Stimulated activated CD4-positive, alpha-beta T cell treated with anti-CD3 and anti-CD28 coated beads, Interleukin-15, amount 100 ng/mL, for 1 hour (primary cell): ENCODE measurements at places on chromosomes 7 and 10.

- no peak for DNase-seq
Measured at GRCh38 chr10:33039181-33039580, 81.2 kb upstream of the ITGB1 start.

GRCh38 chr7:106166651-106167342 is 54.7 kb upstream of the SYPL1 start:
- no peak for DNase-seq

DNA sequence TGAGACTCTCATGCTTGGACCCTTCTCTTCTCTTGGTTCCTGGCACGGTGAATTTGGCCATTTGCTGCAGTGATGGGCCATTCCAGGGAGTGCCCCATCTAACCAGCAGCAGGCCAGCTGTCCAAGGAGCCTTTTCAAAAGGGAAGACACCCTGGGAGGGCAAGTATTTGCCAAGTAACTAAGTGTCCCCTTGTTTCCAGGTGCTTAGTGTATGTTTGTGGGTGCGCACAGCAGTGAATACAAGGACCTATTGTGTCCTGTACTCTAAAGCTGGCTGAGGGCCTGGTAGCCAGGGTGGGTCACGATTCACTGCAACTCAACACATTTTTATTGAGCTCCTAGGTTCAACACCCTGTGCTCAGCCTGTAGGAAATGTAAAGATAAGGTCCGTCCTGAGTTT is 348.8 kb downstream of the RNLS start:
- DNase-seq = no peak

- no peak for DNase-seq
Measured at GRCh38 chr7:50353201-50353600, 48.7 kb downstream of the IKZF1 start.

DNA sequence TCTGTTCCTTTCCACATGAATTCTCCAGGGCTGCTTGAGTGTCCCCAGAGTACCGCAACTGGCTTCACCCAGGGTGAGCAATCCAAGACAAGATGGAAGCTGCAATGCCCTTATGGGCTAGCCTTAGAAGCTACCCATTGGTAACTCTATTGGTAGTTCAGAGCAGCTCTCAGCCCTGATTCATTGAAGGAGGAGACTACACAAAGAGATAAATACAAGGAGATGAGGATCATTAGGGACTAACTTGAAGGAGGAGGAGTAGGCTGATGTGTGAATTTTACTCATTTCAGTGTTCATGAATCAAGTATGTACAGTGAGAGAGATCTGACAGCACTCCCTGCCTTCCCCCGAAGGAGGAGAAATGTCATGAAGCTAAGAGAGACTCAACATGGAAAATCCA is 124.0 kb downstream of the REEP3 start:
- DNase-seq = no peak

GRCh38 chr7:42986781-42987248 is 54.6 kb downstream of the MRPL32 start:
- DNase-seq = no peak

- no peak for DNase-seq
Measured at GRCh38 chr10:133238466-133238804, 780 bp downstream of the VENTX start.

- no peak for DNase-seq
Measured at GRCh38 chr7:37230221-37230620, 218.4 kb downstream of the ELMO1 start.

GRCh38 chr7:92934096-92934495 is 97.7 kb upstream of the CDK6 start:
- DNase-seq = no peak

DNA sequence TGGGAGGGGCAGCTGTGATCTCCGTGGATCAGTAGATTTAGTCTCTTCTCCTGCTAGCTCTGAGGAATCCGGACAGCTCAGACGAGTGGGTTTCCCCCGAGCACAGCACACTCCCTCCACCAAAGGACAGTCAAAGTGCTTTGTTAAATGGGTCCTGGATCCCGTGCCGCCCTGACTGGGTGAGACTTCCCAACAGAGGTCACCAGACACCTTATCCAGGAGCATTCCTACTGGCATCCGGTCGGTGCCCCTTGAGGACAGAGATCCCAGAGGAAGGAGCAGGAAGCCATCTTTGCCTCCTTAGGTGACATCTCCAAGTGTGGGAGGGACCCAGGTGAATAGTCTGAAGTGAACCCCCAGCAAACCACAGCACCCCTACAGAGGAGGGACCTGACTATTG is 1148.9 kb downstream of the CNTNAP2 start:
- DNase-seq = no peak

DNA sequence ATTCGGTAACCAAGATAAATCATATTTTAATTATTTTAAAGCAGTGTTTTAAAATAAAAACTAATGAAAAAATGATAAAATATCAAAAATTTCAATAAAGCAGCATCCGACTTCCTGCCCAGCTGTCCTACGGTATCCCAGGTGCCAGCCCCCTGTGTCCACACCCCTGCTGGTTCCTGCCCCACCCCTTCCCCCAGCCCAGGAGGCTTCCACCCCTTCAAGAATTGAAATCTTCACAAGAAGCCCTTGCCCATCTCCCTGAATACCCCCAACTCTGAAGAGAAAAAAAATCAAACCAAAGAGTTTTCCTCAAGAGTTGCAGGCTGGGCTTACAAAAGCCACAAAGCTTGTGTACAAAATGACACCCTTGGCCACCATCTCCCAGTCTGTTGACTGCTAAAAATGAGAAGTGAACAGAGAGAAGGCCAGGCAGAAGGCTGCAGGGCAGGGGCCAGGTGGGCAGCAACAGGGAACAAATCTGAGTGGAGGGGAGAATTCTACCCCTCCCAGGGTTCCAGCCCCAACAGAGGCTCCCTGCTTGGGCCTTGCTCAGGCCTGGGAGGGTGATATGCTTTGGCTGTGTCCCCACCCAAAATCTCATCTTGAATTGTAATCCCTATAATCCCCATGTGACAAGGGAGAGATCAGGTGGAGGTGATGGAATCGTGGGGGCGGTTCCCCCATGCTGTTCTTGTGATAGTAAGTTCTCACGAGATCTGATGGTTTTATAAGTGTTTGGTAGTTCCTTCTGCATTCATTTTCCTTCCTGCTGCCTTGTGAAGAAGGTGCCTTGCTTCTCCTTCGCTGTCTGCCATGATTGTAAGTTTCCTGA is 14.5 kb downstream of the GPRIN2 start:
- no peak for DNase-seq

DNA sequence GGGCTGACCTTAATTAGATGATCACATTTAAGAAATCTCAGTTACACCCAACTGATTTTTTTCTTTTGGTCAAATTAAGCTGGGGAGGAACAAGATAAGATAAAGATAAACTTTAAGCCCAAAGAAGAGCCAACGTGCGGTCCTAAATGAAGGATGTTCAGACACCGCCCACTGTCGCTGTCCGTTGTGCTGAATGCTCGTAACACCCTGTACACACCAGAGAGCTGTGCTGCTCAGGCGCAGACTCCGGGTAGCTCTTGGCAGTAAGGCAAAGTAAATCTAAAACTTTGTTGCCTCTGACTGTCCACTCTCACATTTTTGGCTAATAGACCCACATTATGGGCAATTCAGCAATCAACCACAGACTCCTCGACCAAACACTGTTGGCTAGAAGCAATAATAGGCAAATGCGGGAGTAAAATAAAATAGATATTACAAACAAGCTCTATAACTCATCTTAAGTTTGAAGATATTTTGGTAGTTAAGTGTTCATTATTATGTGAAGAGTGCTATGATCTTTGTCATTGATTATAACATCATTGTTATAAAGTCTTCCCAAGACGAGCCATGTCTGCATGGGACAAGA is 57.1 kb downstream of the PLPP4 start:
- DNase-seq = no peak

DNA sequence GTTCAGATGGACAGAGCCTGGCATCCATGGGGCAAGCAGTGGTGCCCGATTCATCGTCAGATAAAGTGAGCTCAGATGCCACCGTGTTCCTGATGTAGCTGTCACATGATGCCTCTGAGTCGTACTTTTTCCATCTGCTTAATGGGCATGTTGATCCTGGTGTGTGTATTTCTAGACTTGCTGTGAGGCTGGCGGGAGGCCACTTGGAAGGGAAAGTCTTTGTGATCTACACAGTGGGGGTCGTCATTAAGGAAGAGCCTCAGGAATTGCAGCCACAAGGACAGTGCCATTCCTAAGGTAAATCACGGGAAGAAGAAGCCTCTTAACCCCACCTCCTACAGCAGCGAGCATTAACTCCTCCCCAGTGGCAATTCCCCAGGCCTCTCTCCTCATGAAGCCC is 63.0 kb downstream of the RGS10 start:
- no peak for DNase-seq

GRCh38 chr10:103147645-103148044 is 45.4 kb downstream of the NT5C2 start:
- DNase-seq = no peak

GRCh38 chr10:120979435-120980278 is 128.5 kb downstream of the WDR11 start:
- DNase-seq = no peak

- no peak for DNase-seq
Measured at GRCh38 chr10:85149766-85150165, 821.4 kb downstream of the CCSER2 start.

DNA sequence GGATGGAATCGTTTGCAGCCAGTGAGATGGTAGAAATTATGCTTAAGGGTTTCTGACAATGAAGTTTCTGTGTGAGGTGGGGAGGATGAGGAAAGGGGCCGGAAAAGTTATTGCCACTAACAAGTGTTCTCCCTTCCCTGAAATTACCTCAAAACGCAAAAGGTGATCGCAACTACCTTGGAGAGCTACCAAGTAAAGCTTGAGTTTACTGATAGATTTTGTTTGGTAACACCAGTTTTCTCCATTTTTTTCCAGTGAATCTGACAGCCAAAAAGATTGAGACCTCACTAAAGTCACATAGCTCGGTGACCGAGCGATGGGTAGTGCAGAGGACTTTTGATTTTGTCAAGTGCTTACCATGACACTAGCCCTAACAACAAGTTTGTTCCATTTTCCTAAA is 1.6 kb downstream of the SUV39H2 start:
- DNase-seq = no peak

- DNase-seq = no peak
Measured at GRCh38 chr10:103828587-103829197, 26.7 kb downstream of the SH3PXD2A start.

GRCh38 chr10:10992961-10993714 is 24.5 kb upstream of the CELF2 start:
- DNase-seq = no peak

DNA sequence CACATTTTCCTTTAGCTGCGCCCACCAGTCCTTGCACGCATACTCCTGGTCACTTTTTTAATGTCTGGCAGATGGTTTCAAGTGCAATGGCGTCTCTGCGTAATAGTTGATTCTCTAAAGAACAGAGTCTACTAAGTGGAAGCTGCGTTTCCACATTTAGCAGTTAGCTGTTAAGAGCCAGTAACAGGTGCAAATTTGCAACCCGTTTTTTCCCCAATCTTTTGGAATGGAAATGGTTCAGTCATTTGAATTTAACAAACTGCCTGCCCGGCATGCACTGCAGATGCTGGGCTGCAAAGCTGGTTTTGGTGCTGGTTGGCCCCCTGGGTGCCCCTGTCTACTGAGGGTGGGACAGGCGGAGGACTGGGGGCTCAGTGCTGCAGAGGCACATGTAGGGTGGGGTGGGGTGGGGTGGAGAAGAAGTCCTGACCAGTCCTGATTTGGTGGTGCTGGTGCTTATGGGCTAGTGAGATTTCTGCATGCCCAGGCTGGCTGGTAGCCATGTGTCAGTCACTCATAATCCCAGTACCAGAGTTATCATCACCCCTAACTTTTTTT is 43.9 kb downstream of the CUX1 start:
- DNase-seq = no peak

- DNase-seq = no peak
Measured at GRCh38 chr10:69415951-69416350, 767 bp downstream of the TACR2 start.

DNA sequence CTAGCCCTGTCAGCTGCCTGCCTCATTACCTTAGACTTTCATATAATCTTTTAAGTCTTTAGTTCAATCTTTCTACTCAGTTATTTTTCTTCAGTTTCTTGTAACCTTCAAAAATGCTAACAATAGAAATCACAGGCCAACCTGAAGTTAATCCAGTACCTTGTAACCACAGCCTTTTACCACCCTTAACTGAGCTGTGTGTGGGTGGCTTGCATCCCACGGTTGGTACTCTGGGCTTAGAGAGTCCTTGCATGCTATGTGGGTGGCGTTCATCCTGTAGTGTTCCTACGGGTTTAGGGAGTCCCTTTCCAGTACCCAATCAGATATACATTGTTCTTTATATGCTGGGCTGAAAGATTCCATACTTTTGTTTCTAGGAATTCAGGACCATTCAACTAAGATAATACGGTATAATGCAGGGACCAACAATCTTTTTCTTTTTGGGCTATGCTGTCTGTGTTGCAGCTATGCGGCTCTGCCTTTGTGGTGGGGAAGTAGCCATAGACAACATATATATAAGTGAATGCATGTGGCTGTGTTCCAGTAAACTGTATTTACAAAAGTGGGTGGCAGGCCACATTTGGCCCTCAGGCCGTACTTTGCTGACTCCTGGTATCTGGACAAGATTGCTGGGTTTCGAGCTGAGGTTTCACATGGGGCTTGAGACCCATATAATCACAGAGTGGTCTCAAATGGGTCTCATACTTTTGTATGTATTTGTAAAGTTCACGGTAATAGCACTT is 280.8 kb upstream of the LRGUK start:
- no peak for DNase-seq

GRCh38 chr10:20040012-20040411 is 223.8 kb downstream of the PLXDC2 start:
- no peak for DNase-seq

DNA sequence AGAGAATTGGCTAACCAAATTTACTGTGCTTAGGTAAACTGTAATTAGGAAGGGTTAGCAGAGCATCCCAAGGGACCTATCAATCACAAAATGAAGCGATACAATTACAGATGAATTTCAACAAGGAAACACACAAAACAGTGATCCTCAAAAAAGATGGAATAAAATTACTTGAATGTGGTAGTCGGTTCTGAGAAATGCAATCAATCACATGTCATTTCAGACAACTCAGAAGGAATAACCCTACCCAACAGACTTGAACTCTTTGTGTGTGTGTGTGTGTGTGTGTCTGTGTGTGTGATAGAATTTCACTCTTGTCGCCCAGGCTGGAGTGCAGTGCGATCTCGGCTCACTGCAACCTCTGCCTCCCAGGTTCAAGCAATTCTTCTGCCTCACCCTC is 43.5 kb downstream of the ST8SIA6 start:
- no peak for DNase-seq
